ENCODE measurements at places on chromosomes 7 and 10.

DNA sequence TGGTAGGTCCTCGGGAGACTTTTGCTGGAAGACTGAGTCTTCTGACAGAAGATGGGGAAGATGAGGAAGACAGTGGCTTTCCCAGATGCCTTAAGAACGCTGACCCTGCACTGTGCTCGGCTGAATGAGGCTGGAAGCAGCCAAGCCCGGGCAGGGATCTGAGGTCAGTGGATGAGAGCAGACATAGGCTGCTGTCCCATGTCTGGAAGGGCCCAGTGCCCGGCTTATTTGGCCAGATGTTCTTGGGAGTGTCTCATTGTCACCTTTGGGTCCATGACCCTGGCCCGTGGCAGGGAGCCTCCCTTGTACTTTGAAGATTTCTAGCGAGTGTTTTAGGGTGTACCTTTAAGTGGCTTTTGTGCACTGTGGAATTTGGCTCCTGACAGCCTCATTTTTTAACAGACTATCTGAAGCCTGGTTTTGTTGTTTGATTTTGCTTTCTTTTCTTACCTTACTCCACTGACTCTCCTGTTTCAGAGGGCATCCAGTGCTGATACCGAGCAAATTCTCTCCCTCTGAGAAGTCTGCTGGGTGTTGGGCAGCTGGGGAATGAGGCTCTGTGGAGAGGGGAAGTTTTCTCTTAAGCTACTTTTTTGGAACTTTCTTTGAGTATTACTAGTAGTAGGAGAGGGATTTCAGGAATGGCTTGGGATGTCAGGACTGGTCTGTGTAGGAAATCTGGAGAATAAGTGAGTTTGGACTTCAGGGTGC lies 61.4 kb downstream of the CREB5 start:
- DNase-seq = no peak

DNA sequence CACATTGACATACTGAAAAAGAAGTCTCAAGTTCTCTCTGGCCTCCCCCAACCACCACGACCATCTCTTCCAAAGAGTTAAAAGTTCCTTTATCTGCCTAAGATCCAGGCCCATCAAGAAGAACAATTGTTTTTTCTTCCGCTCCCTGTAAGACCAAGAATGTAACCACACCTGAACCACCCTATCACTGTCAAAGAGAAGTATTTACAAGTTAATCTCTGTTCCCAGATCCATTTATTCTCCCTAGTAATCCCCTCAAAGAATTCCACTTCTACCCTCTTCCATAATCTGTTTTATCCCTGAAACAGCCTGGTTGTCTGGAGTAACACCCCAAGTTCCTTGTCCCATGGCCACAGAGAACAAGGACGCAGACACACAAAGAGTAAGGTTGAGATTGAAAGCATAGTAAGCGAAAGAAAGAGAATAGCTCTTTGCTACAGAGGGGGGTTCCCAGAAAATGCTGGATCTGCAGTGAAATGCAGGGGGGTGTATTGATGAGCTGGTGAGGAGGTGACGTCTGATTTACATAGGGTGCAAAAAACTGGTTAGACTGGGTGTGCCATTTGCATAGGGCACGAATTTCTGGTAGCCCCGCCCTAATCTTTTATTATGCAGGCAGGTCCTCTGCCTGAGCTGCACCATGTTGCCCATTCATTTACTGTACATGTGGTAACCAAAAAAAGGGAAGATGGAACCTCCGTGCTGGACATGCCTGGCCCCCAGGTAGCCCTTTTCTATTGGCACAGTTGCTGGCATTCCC lies 122.0 kb downstream of the SKIDA1 start:
- DNase-seq = no peak

GRCh38 chr7:155204744-155205367 lies 92.8 kb upstream of the INSIG1 start:
- no peak for DNase-seq

GRCh38 chr10:118729641-118730258 lies 25.0 kb downstream of the CACUL1 start:
- no peak for DNase-seq

GRCh38 chr10:22389856-22390589 lies 44.7 kb downstream of the SPAG6 start:
- no peak for DNase-seq
